ENCODE measurements at places on chromosomes 3 and 15. TPM values are rescaled to one million over a fixed set of nuclear protein-coding genes. Genes with fewer than 3 reads are reported as not detected.

CFAP20DC gene
- 1.9 TPM for polyA plus RNA-seq

DCUN1D1 gene
- polyA plus RNA-seq = 31.0 TPM

TAMM41 gene
- 9.0 TPM for polyA plus RNA-seq

KPNA4 gene
- 36.6 TPM for polyA plus RNA-seq

CLCN2 gene
- 1.7 TPM for polyA plus RNA-seq

SLC28A1 gene
- polyA plus RNA-seq = not detected

ARHGEF26 gene
- 2.5 TPM for polyA plus RNA-seq

DAZL gene
- 0.34 TPM for polyA plus RNA-seq

- peak; percentile 11 for DNase-seq
Measured at GRCh38 chr15:49989498-49989897, 129.5 kb downstream of the ATP8B4 start.

- DNase-seq = no peak
Measured at GRCh38 chr3:14539742-14540491, at the start of gene GRIP2. Gene GRIP2 (minus strand): TSS chr3:14540342. CDS start chr3:14540308, 34 bp downstream.

GRCh38 chr15:80495401-80495942 is 91.3 kb downstream of the ARNT2 start:
- DNase-seq = no peak

DNA sequence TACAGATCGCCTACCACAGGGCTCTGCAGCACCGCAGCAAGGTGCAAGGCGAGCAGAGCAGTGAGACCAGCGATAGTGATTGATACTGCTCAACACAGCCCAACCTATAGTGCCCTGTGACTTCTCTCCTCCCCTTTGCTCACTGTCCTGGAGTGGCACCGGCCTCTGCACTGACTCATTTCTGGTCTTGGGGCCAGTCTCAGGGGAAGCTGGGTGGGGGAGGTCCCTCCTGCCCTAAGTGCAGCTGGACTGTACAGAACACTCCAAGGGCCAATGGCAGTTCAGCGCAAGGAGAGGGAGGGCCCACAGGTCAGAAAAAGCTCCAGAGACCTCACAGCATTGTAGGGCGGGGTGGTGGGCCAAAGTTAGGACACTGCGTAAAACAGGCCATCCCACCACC is 2.5 kb upstream of the OGG1 start:
- DNase-seq = no peak

- peak; percentile 77 for DNase-seq
Measured at GRCh38 chr3:24185738-24186384, 240.8 kb downstream of the NR1D2 start.

GRCh38 chr3:76065964-76066363 is 280.6 kb upstream of the ZNF717 start:
- peak; percentile 38 for DNase-seq

DNA sequence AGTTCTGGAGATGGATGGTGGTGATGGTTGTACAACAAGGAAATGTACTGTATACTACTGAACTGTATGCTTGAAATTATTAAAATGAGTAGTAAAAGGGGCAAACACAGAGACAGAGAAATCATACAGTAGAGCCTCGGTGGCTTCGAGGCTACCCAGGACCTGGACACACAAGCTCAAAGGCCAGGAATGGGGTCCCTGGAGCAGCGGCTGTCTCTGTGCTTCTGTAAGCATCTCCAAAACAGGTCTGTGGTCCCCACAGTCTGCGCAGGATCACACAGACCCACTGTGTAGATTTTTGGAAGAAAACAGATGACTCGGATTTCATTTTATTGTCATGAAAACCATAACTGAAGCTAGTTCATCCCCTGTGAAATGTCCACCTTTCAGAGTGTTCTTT is 39.7 kb downstream of the PGPEP1L start:
- no peak for DNase-seq
